ENCODE measurements at places on chromosomes 2 and 18.

DNA sequence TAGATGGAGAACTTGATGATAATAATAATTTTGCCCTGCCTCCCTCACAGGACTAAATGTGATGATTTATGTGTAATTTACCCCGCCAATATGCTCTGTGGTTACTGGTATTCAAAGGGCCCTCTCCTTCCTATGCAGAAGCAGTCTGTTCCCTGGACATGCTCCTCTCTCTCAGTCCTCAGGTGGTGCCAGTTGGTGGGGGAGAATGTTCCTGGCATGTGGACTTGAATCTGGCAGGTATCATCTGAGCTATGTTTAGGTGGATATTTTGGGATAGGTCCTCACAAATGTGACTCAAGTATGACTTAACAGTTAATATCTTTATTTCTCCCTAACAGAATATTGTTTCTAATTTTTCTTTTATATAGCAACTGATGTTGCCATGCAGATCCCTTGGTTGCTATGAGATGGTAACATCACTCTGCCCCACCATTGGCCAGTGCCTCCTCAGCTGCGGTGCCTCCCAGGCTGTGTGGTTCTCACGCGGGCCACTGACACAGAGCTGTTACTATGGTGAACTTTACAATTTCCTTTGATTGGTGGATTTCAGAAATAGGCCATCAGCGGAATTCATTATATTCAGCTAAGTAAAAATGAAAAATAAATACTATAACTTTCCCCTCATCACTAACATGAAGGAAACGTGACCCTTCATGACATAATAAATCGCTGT is 106.7 kb upstream of the PELI1 start:
- no peak for DNase-seq

DNA sequence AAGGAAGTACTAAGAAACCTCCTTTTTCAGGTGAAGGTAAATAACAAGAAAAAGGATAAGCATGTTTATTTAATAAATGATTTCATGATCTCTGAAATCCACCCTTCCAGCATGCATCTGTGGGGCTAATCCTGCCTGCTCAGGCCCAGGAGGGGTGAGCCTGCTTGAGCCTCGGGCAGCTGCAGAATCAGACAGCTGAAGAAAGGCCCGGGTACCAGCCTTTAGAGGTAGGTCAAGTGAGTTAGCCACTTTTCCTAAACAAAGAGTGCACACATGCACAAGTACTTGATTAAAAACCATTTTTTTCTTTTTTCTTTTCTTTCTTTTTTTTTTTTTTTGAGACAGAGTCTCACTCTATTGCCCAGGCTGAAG is 25.7 kb upstream of the FZD7 start:
- DNase-seq = no peak

GRCh38 chr2:15912203-15912602 is 28.1 kb upstream of the MYCN start:
- no peak for DNase-seq

- DNase-seq = no peak
Observed at GRCh38 chr18:42126586-42126985, 171.6 kb downstream of the PIK3C3 start.

DNA sequence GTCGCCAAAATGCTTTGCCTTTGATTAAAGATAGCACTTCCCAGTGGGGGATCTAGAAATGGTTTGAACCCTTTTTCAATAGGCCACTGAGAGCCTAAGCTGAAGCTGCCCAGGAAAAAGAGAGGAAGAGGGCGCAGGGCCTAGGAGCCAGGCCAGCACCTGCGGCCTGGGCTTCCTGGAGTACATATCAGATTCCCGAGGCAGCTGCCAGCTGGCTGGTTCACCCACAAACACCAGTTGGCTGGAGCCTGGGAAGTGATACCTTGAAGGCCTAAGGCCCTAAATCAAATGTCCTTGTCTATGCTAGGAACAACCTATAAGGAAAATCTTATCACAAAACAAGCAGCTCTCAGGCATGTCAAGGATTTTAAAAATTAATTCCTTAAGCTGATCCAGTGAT is 37.1 kb downstream of the ANKRD44 start:
- no peak for DNase-seq

DNA sequence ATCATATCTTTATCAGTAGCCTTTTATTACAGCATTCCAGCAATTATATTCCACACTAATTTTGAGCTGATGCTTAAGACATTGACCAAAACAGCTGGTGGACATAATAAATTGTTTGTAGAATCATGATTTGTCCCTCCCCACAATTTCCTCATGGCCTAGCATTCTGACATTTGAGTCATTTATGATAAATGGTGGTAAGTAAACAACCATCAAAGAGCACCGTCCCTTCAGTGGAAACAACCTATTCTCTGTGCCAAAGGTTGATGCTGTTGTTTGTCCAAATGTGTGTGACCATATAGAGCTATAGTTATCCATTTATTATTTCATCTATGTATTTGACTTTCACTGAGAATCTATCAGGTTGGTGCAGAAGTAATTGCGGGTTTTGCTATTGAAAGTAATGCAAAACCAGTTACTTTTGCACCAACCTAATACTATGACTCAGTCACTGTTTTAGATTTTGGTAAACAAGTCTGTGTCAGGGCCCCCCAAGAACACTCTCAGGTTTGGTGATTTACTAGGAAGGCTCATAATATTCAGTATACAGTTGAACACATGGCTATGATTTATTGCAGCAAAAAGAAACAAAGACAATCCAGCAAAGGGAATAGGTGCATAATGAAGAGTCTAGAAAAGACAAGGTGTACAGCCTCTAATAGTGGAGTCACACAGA is 608.7 kb upstream of the REG3G start:
- DNase-seq = no peak

DNA sequence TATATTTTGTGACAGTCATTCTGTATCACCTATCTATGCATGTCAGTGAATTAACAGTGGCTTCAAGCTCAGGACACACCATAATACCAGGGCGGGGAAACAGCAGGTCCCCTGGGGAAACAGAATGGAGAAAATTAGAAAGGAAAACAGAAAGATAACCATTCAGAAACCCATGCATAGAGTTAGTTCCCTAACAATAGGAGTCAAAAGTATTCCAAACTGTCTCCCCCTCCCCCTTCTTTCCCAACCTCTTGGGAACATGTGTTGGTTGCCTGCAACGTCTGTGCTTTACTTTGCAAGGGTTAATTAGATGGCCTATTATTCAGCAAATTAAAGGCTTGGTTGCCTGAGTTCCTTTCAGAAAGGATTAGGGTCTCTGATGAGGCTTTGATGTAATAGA is 176.4 kb downstream of the MYO3B start:
- no peak for DNase-seq

- DNase-seq = no peak
Observed at GRCh38 chr2:234556848-234557573, 60.1 kb upstream of the ARL4C start.

- no peak for DNase-seq
Observed at GRCh38 chr2:43774617-43775016, 778 bp downstream of the DYNC2LI1 start.

GRCh38 chr2:37827911-37828511 is 97.1 kb upstream of the RMDN2 start:
- DNase-seq = no peak

DNA sequence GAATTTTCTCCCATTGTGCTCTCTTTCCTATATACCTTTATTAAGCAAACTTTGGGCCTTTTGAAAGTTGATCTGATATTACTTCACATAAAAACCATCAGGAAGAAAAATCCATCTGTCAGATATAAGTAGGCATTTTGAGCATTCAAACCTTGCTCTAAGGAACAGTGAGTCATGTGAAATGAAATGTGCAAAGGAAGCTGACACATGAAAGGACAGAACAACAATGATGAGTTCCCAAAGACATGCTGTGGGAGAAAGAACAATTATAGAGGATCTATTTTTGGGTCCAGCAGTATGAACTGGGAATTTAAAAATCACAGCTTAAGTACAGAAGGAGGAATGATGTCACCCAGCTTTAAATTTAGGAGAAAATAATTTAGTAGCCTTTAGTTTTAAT is 18.1 kb downstream of the CALCRL start:
- no peak for DNase-seq

GRCh38 chr2:210475706-210476105 is 853 bp downstream of the LANCL1 start:
- no peak for DNase-seq

DNA sequence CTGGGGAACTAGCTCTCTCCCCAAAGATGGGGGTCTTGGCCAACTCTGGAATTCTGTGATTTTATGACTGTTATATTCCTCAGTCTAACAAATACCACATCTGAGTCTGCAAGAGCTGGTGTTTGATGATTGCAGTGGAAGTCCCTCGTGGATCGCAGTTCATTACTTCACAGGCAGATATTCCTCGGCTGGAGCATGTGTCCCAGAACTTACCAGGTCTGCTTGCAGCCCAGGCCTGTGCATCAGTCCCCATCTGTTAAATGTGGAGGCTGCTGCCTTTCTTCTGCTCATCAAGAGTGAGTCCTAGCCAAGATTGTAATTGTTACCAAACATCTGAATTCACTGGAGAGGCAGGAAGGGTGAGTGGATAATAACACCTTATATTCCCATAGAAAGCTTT is 55.5 kb downstream of the PRKCE start:
- no peak for DNase-seq

DNA sequence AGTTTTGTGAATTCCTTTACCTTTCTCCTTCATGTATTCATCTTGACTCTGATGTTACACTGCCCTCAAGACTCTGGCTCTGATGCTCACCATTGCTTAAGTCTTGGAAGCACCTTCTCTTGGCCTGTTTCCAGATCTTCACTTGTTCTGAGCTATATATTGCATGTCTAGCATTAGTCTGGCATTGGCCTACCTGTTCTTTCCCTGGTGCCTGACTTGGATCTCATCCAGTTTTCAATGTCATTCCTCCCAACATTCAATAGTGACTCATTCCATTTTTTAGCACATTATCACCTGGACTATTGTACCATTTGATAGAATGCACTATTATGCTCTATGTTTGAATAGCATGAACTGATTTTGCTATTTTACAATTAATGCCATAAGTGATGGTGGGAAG is 127.3 kb upstream of the NYAP2 start:
- no peak for DNase-seq

DNA sequence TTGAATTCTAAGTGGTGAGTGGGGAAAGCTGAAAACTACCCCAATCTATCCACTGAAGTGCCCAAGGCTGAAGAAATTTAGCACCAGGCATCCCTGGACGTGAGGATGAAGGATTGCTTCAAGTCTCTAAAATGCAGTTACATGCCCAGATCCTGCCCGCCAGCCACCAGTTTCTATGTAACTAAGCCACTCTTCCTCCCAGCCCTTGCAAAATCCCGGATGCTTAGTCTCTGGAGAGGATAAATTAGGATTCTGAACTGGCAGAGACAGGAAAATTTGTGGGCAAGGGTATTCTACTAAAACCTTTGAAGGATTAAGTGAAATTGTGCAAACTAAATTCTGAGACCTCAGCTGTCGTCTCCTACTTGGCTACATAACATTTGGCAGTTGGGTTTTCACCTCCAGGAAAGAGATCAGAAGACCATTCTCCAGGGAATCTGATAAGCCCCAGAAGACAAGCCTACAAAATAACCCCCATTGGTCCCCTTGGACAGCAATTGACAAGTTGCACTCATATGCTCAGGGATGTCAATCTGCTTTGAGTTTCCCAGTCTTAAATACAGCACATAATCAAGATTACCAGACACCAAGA is 93.9 kb upstream of the CD226 start:
- no peak for DNase-seq

- no peak for DNase-seq
Observed at GRCh38 chr2:198371921-198372543, 567.6 kb downstream of the PLCL1 start.

DNA sequence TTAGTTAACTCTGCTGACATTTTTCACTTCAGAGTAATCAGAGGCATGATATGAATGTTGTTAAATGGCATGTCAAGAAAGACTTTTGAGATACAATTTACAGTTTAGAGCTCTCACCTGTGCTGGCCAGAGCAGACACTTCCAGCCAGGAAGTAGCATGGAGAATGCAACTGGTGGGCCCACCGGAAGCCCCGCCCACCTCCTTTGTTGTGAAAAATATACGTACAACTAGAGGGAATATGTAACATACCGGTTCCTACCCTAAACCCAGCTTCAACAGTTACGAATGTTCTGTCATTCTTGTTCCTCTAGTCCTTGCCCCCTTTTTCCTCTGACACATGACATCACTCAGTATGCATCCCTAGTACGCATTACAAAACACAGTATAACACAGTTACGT is 70.2 kb upstream of the ITM2C start:
- no peak for DNase-seq

- DNase-seq = no peak
Observed at GRCh38 chr2:101251844-101252407, 760 bp upstream of the CNOT11 start.

DNA sequence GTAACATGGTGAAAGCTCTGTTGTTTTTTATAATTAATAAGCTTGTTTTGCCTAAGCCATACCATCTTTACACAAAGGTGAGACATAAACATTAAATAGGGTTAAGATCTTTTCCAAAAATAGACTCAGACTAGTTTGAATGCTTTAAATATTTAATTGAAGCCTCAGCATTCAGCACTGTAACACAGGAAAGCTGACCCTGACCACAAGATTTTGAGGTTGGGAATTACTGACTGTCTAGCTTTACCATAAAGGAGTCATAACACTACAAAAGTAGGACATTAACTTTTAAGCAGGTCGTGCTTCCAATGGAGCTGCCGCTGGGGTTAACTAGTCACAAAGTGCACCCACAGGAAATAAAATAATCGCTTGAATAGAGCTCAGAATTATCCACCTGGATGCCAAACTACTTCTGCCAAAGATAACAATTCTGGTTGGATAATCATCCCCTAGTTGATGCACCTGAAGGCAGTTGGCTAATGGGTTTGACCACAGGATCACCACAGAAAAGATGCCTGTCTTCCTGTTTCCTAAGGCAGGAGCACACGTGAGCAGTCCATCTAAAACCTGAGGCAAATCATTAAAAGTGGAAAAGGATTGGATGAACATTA is 106.2 kb downstream of the COBLL1 start:
- no peak for DNase-seq

GRCh38 chr18:519019-519879 is 18.7 kb upstream of the COLEC12 start:
- DNase-seq = no peak

DNA sequence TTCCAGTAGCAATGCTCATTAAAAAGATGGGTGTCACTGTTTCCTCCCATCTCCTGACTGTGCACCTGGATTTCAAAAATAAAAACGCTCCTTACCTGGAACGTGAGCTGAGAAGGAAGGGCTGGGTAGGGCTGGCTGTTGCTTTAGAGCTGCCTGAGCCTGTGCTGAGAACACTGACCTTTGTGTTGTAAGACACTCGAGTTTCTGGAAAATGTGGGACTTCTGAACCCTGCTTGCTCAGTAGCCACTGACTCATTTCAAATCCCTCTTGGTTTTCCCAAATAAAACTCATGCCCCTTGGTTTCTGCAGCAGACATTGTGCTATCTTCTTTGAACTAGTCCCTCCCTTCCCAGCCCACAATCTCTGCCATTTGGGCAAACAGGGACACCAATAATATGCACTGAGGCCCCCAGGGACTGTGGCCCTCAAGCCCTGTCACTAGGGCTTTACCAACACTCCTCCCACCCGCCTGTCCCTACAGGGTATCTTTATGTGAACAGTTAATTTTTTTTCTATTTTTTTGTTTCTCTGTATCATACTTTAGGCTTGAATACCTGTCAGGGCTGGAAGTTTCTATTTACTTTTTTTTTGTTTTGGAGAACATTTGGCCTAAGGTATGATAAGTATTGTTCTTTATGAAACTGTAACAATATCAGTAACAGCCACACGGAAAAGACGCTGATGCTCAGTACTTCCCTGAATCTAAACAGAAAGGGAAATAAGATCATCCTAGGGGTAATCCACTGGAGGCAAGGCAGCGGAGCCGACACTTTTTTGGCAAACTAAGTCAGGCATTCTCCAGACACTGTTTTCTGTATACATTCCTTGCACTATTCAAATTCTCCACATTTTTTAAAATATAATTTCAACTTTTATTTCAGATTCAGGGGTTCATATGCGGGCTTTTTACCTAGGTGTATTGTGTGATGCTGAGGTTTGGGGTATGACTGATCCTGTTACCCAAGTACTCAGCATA is 280.2 kb downstream of the STK39 start:
- DNase-seq = no peak
